Naive thymus-derived CD8-positive, alpha-beta T cell (primary cell): ENCODE measurements at places on chromosomes 2 and 18. TPM values are rescaled to one million over a fixed set of nuclear protein-coding genes. Genes with fewer than 3 reads are reported as not detected.

DNA sequence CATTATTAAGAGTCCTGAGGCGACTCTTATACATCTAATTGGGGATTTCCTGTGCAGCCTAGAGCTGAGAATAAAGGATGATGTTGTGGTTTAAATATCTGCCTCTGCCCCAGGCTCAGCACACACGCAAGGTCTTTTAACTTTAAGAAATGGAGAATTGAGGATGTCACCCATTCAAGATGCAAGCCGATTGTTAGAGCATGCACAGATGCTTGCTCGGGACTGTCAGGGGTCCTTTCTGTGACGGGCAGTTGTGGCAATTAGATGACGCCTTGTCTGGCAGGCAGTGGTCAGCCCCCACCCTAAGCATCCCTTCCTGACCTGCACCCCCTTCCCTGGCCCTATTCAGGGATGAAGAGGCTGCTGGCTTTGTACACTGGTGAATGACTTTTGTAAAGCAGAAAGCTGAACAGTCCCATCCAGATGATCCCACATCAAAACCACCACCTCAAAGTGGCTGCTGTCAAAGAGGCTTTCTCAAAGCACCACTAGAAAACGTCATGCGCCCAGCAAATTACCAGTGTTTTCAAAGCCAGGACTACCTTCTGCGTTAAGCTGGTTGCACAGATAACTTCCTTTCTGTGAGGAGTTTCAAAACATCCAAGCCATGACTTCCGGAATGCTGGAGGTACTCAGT lies 23.7 kb downstream of the FAM178B start:
- peaks cover 32% of the 10 kb centered on the region for H3K4me1 ChIP-seq
- H3K27me3 ChIP-seq: no peaks in the 10 kb centered on the region
- H3K27ac ChIP-seq: peak overlapping the region; percentile 98
- peak; percentile 99 for DNase-seq
- no peaks in the 10 kb centered on the region for H3K36me3 ChIP-seq

GRCh38 chr2:96954011-96954846 lies 32.2 kb downstream of the FAM178B start:
- no peaks in the 10 kb centered on the region for H3K27me3 ChIP-seq
- H3K27ac ChIP-seq: peak overlapping the region; percentile 38
- peak; percentile 40 for DNase-seq
- H3K4me3 ChIP-seq: no peak overlapping the region

GRCh38 chr2:66574701-66575624 lies 140.0 kb downstream of the MEIS1 start:
- peak overlapping the region; percentile 65 for H3K4me3 ChIP-seq
- peaks cover 18% of the 10 kb centered on the region for H3K4me1 ChIP-seq
- no peak overlapping the region for H3K27ac ChIP-seq
- H3K36me3 ChIP-seq: peaks cover 2% of the 10 kb centered on the region
- H3K27me3 ChIP-seq: peaks cover 44% of the 10 kb centered on the region

FHOD3 gene
- not detected for total RNA-seq

LCT gene
- total RNA-seq: 0.36 TPM
